ENCODE measurements at places on chromosomes 2 and 18.

DNA sequence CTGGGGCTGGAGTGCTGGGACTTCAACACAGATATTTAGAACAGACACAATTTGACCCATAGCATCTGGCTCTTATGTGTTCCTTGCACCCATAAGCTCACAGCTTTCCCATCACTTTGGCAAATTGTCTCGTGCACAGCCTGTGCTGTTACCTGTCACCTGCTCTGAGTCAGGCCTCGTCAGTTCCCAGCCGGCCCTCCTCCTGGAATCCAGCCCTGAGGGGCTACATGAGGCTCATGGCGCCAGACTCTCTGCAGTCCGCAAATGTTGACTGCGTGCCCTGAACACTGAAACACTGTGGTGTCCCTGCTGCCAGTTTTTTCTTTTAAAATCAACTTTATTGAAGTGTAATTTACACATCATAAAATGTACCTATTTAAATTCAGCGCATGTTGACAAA is 65.4 kb upstream of the BZW1 start:
- DNase-seq, result peak; percentile 38

- no peak for DNase-seq
Measured at GRCh38 chr2:146437712-146438111, 1407.1 kb upstream of the ACVR2A start.

GRCh38 chr2:60553495-60554073 is at the start of gene BCL11A:
Gene BCL11A, minus strand, starts transcription at chr2:60553654. Its CDS starts 384 bp downstream, at chr2:60553270.
- DNase-seq, result peak; percentile 97

DNA sequence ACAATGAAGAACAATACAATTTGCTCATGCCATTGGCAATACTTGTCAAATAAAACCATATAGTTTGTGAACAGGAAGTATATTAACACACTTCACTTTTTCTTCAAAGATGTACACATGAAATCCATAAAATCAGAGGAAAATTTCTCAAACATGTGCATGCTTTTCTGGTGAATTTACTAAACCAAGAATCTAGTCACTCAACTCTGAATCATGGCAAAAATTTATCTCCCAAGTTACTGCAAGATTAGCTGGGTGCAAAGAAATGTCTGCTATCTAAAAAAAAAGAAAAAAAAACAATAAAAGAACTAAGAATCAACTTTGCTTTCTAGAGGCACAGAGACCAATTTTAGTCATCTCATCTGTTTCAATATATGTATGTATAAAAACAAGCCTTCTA is 419.2 kb downstream of the NR4A2 start:
- no peak for DNase-seq

DNA sequence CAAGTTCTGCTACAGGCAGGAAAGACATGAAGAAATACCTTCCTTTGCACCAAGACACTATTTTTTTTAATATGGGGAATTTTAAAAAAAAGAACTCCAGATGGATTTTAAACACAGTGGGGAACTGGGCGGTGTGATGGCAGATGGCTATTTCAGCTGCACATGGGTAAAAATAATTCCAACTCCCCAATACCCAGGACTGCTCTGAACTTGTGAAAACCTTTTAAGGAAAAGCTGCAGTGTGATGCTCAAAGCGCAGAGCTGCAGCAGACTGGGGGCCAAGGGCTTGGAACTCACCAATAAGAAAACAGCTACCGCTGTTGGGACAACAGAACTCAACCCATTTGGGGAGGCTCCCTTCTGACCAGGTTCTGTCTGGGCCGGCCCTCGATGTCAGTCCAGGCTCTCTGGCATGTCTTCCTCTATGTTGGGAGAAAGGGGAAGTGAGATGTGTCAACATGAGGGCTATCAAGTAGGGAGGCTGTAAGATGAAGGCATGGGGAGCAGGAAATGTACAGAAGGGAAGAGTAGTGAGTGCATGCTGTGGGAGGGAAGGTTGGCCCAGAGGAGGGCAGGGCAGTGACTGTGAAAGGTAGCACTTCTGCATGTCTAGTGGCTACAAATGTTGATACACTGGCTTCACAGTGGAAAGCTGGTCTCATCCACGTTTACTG is 64.0 kb upstream of the SLC14A2 start:
- no peak for DNase-seq

DNA sequence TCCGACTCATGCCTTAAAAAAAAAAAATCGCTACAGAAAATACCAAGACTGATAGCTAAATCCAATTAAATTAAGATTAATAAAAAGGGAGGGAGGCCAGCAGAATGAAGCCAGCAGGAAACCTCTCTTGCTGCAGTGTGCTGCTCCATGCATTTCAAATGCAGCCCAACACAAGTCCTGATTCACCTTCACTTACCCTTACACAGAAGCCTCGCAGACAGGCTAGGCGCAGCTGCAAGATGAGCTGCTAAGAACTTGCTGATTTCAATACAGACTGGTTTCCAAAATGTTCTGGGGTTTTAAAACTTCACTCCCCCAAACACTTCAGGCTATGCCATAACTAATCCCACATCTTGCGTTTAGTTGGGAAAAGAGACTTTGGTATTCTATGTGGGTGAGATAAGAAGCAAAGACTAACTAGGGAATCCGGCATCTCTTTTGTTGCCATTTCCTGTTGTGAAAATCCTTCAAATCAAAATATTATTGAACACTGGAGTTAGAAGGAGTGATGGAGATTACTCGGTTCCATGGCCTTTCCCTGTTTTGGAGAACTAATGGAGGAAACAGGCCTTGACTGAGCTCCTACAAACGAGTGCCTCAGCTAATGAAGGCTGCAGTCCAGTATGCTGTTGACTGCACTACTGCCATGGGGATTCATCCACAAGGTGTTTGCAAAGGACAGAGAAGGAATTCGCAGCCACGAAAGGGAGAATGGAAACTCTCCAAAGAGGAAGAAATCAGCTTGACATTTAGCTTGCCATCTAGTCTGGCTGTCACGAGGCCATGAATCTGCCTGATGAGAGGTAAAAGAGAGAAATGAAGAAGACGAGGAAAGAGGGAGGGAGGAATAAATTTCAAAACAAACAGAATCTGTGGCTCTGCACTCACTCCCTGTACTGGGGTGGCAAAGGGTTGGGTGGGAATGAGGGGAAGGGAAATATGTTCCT is 67.3 kb downstream of the CLHC1 start:
- DNase-seq, result no peak

GRCh38 chr2:167254721-167255120 is 366.4 kb downstream of the XIRP2 start:
- DNase-seq, result no peak

DNA sequence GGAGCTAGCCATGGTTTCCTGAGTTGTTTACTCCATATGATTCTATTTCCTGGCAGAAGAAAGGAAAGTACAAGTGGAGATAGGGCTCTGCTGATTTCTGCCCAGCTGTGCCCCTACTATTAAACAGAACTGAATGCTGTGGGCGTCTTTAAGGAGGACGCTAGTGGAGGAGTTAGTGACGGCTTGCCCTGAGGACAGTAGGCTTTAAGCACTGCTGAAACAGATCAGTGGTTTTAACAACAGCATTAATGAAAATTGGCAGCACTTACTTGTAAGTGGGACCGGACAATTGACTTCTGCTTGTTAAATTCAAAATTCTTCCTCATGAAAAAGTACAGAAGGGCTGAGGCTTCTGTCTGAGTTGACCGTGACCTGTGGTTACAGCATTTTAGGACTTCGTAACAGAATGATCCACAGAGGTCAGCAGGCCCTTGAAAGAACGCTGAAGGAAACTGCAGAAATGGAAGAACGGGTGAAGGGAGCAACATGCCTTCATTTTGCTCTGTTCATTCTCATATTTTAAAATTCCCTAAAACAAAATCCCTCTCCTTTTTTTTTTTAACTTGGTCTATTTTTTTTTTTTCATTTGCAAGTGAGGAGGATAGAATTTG is 80.6 kb upstream of the CCDC195 start:
- DNase-seq, result no peak

DNA sequence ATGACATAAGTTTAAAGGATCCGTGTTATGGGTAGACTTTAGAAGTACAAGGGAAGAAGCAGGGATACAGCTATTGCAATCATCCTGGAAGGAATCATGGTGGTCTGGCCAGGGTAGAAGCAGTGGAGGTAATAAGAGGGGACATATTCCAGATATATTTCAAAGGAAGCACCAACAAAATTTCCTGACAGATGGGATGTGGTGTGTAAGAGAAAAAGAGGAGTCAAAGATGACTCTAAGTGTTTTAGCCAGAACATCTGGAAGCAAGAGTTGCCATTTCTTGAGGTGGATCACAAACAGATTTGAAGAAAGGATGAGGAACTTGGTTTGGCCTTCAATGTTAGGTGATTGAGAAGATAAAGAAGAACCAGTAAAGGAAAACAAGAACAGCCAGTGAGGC is 133.1 kb upstream of the CTAGE1 start:
- DNase-seq, result no peak

GRCh38 chr2:63772061-63772460 is 69.6 kb upstream of the UGP2 start:
- DNase-seq, result no peak

GRCh38 chr2:70797506-70797905 is 7.1 kb upstream of the FIGLA start:
- DNase-seq, result peak; percentile 83

GRCh38 chr18:76453932-76454331 is 41.1 kb downstream of the ZNF516 start:
- DNase-seq, result no peak

- no peak for DNase-seq
Measured at GRCh38 chr2:106159866-106160785, 34.0 kb downstream of the UXS1 start.

DNA sequence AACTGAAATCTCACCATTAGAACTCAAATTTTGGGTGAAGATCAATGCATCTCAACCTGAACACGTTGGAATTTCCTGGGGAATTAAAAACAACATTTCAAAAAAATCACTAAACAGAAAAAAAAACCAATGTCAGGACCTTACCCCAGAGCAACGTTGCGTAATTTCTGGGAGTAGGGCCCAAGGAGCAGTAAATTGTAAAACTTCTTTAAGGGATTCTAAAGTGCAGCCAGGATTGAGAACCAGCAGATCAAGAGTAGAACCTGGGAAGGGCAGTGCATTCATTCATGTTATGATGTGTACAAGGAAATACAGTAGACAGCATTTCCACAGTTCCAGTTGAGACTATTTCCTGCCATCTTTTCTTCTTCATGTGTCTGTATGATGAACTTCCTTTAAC is 56.9 kb downstream of the RHBDD1 start:
- DNase-seq, result peak; percentile 34

DNA sequence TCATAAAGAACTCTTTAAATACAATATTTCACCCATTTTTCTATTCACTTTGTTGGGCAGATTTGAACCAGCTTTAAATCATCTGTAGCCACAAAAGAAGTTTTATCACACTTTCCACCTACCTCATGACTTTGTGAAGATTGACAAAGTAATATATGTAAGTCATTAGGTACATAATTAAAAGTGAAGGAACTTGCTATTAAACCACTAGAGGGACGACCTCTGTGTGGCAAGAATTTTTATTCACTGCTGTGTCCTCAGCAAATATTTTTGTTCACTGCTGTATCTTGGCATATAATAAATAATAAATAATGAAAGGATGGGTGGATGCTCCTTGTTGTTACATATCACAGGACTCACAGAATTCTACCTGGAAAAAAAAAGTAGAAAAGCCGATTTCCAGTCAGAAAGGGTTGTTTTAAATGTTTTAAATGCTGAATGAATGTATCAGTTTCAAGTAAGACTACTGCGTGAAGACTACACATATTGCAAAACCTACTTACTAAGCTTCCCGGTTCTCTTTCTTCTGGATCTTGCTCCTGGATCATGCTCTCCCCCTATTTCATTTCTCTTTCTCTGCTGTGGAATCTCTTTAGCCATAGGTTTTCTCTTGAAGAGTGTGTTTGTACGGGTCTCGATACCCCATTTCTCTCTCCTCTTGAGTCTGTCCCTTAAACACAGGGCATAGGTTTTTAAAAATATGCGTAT is 44.8 kb downstream of the KCMF1 start:
- DNase-seq, result peak; percentile 37

DNA sequence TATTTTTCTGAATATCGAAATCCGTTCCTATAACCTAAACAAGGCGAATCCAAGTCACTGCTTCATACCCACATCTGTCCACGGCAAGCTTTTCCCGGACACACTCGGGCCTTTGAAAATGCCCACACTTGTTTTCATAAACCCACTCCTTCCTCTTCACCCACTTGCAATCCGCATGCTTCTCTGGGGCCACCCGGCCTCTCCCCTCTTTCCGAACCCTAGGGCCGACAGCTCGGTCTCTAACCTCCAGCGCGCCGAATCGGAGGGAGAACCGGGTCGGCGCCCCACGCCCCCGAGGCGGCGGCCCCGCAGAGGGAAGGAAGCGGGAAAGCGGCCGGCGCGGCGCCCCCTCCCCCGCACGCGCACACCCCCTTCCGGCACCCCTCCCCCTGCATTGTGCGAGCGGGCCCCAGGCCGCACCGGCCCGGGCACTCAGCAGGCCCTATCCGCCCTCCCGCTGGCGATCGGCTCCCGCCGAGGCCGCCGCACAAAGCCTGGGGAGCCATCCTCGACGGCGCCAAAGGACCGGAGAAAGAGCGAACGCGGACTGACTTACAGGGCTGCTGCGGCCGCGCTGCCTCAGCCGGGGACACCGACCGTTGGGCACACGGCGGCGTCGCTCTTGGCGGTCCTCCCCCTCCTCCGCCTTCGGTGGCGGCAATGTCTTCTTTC is 467 bp downstream of the PUM2 start:
- DNase-seq, result peak; percentile 54

- no peak for DNase-seq
Measured at GRCh38 chr2:220162320-220162719, 534.9 kb downstream of the SLC4A3 start.

DNA sequence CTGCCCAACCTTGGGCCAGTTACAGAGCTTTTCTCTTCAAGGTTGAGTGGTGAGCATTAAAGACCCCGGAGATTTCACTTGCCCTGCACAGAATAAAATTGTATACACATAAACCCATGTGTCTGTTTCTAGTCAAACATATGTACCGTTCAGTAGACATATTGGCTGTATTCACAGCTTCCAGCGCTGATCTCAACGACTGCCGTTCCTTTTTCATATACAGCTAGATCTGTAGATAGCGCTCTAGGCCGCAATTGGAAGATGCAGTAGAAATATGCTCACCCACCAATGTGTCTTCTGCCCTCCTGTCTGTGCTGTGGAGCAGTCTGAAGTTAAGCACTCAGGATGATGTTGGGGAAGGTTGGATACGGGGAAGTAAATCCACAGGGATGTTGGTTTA is 317.7 kb downstream of the SETBP1 start:
- no peak for DNase-seq

GRCh38 chr2:166891727-166892126 is 3.4 kb downstream of the XIRP2 start:
- DNase-seq, result no peak

Data from umbilical cord (tissue), 2 donors.